ENCODE measurements at places on chromosomes 1 and 21.

DNA sequence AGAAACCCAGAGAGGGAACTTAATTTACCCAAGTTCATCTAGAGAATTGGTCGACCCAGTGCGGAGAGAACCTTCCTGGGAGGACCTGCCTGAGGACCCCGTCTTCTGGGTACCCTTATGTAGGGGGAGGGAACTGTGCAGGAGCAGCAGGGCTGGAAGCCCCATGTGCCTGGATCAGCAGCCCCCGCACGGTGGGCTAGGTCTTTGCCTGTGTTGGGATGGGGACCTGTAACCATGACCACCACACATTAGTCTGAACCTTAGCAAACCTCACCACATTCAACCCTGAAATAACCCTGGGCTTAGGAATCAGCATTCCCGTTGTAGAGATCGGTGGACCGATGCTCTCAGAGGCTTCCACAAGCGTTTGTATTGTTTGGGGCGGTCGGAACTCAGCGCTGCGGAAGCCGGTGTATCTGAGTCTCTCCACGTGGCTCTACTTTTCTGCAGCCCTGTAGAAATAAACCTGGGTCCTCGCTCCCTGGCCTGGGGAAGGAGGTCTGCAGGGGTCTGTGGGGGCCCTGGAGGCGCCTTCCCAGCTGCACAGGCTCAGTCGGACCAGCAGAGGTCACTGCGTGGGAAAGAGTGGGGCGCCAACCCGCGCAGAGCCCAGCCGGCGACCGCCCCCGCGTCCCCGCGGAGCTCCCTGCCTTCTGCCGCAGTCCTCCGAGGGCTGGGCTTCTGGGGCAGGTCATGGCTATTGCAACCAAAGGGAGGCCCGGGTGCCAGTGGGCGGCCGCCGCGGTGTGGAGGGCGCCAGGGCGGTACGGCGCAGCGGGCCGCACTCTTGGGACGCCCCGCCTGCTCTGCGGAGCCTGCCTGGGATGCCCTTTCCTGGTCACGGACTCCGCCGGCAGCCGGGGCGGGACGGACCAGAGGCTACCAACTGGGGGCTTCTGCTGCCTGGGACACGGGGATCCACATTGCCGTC lies 36.2 kb upstream of the KCNA10 start:
- DNase-seq: peak; percentile 44

DNA sequence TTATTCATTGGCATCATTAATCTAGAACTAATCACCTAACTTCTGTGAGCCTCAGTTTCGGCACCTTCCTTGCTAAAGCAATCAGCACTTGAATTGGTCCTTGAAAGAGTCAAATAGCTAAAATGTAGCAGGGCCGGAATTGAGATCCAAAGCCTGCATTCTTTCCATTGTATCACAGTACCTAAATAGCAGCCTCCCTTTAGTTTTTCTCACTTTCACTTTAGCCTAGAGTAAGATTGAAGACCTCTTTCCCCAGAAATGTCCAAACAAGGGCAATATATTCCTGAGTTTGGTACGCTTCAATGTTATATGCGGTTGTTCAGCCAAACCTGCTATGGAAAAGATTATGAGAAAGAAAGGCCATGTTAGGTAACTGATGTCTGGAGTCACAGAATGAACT lies 121.9 kb upstream of the BMP8A start:
- no peak for DNase-seq

DNA sequence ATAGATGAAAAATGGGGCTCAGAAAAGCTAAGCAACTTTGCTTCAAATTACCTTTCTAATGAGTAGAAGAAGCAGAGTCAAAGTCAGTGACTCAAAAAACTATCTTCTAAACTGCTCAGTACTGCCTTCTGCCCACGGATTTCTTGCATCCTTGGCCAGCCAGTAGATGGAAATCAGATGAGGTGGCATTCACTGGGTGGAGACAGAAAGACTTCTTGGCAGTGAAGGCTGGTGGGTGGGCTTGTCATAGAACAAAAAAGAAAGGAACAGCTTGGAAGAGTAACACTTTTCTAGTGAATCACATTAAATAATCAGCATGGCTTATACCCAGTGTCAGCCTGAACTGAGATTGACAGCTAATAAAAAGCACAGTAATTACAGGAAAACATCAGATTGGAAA lies 170.7 kb downstream of the ST6GALNAC5 start:
- no peak for DNase-seq

GRCh38 chr1:194570476-194570875 lies 1384.1 kb upstream of the B3GALT2 start:
- DNase-seq: no peak

DNA sequence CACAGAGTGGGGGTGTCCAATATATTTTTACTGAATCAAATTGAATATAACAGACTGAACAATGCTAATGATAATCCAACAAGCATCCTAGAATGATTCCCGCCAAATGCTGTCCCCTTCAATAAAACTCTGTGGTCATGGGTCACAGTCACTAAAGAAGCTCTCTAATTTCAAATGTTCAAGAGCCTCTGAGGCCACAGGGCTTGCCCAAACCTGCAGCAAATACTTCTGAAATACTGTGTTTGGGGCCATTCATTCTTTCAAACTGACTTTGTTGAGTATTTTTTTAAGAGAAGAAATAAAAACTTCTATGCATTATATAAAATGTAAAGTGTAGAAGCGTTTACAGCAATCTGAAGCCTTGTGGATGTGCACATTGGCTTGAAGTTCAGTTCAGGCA lies 7.6 kb upstream of the BEND5 start:
- DNase-seq: no peak

DNA sequence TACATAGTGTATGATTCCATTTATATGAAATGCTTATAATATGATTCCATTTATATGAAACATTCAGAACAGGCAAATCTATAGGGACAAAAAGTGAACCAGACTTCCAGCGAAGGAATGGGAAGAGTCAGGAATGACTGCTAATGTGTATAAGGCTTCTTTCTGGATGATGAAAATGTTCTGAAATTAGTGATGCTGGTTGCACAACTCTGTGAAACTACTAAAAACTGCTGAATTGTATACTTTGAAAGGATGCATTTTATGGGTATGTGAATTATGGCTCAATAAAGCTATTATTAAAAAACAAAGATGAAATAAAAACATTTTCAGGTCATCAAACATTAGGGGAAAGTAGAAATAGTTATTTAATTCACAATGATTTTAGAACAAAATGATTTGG lies 14.1 kb upstream of the IL24 start:
- no peak for DNase-seq

- no peak for DNase-seq
These were observed 340.2 kb downstream of the PTPRU start for GRCh38 chr1:29576510-29576909.

DNA sequence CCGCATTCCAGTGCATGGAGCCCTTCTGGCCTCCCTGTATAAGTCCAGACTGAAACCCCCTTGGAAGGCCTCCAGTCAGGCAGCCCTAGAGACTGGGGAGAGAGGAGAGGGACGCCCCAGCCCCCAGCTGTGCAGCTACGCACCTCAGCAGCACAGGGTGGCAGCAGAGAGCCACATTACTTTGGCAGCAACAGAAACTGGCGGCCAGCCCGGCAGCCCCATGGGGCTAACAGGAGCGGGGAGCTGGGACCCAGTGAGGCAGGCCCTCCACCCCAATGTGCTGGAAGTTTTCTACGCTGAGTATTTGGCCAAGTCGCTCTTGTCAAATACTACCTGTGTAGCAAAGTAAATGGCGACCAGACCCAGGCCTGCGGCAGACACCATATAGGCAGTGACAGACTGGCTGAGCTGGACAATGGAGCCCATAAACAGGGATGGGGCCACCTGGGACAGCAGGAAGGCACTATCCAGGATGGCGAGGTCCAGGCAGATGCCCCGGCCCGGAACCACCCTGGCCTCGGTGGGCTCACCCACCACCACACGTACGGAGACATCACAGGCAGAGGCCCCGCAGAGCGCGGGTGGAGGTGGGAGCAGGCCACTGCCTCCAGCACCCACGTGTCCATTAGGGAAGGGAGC lies 21.2 kb downstream of the SLC45A3 start:
- DNase-seq: peak; percentile 27

Measured in DMS 273 treated with DMSO at 0.1 percent for 48 hours (cell line).